Activated CD4-positive, alpha-beta T cell treated with anti-CD3 and anti-CD28 coated beads, Interleukin-2, amount 10 ng/mL, durations not matched to agents 7 days and 5 days (primary cell): ENCODE measurements at places on chromosomes 1 and 21.

- no peaks in the 10 kb centered on the region for H3K36me3 ChIP-seq
- no peaks in the 10 kb centered on the region for H3K4me1 ChIP-seq
- H3K27ac ChIP-seq, result no peak overlapping the region
- no peak for DNase-seq
Measured at GRCh38 chr1:63152572-63152971, 169.8 kb upstream of the FOXD3 start.

DNA sequence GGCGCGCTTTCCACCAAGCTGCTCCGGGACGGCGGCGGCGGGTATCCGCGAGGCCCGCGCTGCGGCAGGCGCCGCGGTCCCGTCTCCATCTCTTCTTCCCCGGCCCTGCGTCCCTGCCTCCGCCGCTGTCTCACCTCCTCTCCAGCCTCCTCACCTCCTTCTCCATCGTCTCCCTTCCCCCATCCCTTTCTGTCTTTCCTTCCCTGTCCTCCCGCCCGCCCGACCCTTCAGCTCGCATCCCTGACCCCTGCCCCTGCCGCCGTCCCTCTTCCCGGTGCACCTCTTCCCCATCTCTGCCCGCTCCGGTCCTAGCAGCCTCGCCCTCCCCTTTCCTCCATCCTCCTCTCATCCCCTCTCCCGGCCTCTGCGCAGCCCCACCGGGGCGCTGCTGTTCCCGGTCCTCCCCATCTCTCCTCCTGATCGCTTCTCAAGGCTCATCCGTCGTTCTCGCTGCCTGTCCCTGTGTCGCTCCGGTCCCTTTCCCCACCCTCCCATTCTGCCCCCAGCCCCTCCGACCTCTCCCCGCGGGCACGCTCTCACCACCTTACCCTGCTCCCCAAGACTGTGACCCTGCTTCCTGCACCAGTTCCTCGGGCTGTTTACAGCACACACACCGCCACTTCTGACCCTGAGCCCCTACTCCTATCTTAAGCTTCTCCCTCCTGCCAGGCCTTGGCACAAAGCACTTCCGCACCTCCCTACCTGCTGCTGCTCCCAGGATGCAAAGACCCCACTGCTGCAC, 760 bp upstream of the NPHP4 start:
- H3K27me3 ChIP-seq, result no peaks in the 10 kb centered on the region
- peak overlapping the region; percentile 97 for H3K27ac ChIP-seq
- peak overlapping the region; percentile 96 for H3K4me3 ChIP-seq

- H3K27ac ChIP-seq, result no peak overlapping the region
- peaks cover 3% of the 10 kb centered on the region for H3K27me3 ChIP-seq
- no peaks in the 10 kb centered on the region for H3K4me1 ChIP-seq
Measured at GRCh38 chr1:17304151-17304825, 3.7 kb upstream of the PADI4 start.

GRCh38 chr1:182794676-182795201, 5.2 kb downstream of the NPL start:
- no peak for DNase-seq
- H3K4me3 ChIP-seq, result no peak overlapping the region
- peaks cover 12% of the 10 kb centered on the region for H3K27me3 ChIP-seq
- H3K27ac ChIP-seq, result no peak overlapping the region

DNA sequence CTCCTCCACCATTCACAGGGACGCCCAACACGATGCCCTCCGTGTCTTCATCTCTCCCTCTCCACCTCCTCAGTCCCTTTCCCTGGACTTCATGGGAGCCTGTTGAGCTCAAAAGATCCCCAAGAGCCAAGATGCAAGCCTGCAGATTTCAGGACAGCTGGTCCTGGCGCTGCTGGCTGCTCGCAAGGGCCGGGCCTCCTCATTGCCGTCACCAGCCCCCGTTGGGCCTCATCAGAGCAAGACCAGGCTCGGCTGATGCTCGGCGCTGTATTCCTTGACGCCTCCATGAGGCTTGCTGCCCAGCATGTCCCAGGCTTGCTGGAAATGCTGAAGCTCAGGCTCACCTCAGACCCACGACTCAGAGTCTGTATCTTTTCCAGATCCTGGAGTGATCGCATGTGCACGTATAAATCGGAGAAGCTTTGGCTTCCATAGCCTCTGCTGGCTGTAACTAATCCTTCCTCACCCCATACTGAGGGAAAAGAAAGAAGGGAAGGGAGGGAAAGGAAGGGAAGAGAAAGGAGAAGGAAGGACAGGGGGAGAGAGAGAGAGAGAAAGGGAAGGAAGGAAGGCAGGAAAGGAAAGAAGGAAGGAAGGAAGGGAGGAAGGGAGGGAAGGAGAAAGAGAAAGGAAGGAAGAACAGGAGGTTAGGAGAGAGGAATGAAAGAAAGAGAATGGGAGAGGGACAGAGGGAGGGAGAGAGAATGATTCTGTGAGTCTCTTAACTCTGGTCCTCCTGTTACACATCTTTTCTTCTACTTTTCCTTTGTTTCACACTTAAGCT, 94.6 kb downstream of the KCNJ15 start:
- H3K36me3 ChIP-seq, result no peaks in the 10 kb centered on the region
- no peak for DNase-seq
- H3K4me1 ChIP-seq, result peaks cover 9% of the 10 kb centered on the region
- no peak overlapping the region for H3K27ac ChIP-seq
- H3K27me3 ChIP-seq, result no peaks in the 10 kb centered on the region

GRCh38 chr1:108533351-108534083, 26.4 kb upstream of the EEIG2 start:
- H3K36me3 ChIP-seq, result no peaks in the 10 kb centered on the region
- DNase-seq, result no peak
- no peak overlapping the region for H3K4me3 ChIP-seq
- no peak overlapping the region for H3K27ac ChIP-seq
- peaks cover 19% of the 10 kb centered on the region for H3K27me3 ChIP-seq
- no peaks in the 10 kb centered on the region for H3K4me1 ChIP-seq

DNA sequence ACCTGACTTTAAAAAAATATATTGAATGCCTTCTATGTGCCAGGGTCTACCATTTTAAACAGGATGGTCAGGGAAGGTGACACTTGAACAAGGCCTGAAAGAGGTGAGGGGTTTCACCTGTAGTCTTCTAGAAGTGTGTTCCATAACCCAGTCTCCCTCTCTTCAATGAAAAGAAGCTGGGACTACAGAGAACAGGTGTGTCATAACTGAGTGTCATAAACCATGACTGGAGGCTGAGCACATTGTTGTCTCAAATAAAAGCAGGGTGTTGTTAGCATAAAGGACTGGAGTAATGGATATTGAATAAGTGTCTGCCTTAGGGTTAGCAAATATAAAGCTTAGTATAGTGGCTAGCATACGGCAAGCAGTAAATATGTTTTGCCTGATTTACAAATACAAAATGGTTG, 65.4 kb downstream of the SYDE2 start:
- peaks cover 3% of the 10 kb centered on the region for H3K27me3 ChIP-seq
- no peak overlapping the region for H3K4me3 ChIP-seq
- peaks cover 2% of the 10 kb centered on the region for H3K4me1 ChIP-seq
- DNase-seq, result no peak

GRCh38 chr1:245365095-245366020, 210.6 kb downstream of the KIF26B start:
- H3K4me1 ChIP-seq, result no peaks in the 10 kb centered on the region
- H3K36me3 ChIP-seq, result no peaks in the 10 kb centered on the region
- DNase-seq, result no peak
- H3K27ac ChIP-seq, result no peak overlapping the region
- no peak overlapping the region for H3K4me3 ChIP-seq
